Neural crest cell (in vitro differentiated cells): ENCODE measurements at places on chromosomes 5 and 9.

DNA sequence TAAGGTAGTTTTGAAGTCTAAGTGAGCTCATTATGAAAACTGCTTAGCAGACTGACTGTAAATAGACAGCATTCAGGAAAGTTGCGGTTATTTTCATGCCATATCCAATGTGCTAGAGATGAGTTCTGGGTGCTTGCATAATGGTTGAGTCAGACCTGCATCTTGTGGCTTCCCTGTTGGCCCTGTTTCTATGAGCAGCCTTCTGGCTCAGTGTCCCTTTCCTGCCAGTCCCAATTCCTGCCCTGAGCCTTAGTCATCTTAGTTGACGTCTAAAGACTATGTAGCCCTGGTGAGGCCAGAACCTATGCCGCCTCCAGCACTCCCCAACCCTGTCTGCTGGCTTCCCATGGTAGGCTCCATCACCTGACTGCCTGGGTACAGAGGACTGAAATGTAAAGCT lies 76.3 kb upstream of the TNFSF8 start:
- DNase-seq: no peak

DNA sequence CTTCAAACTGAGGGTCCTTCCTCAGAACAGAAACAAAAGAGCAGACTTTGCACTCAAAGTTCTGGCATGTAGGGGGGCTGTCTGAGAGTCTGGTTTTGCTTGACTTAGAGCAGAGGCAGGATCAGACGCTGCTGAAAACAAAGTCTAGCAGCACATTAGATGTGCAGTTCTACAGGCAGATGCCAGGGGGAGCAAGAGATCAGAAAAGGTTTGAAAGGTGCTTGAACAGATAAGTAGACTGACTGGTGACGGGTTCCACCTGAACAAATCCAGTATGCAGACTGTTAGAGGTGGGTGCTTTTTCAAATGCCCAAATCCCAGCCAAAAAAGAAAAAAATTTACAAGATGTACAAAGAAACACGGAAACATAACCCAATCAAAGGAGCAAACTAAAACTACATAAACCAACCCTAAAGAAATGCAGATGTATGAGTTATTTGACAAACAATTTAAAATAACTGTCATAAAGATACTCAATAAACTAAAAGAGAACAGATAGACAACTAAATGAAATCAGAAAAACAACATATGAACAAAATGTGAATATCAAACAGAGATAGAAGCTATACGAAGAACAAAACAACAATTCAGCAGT lies 194.7 kb upstream of the FREM1 start:
- peak; percentile 40 for DNase-seq

- DNase-seq: no peak
These were observed 820.8 kb downstream of the MAT2B start for GRCh38 chr5:164326219-164326618.

DNA sequence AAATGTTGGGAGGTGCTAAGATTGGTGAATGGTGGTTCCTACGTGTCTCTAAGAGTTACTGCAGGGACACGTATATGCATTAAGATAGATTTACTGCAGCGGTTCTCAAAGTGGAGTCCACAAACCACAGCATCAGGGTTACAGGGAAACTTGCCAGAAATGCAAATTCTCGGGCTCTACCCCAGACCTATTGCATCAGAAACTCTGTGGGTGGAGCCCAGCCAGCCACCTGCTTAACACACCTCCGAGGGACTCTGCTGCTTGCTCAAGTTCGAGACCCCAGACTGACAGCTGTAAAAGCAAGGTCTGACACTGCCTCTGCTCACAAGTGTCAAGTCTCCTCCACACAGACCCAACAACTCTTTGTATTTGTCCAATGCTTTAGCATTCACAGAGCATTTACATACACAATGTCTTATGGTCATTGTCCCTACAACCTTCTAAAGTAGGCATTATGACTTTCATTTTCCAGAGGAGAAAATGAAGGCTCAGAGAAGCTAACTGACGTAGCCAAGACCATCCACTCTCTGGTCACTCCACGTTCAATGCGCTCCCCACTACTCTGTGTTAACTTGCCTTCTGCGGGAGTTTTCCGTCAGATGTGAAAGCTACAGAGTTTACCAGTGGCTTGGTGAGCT lies 48.8 kb downstream of the HSD17B3 start:
- DNase-seq: no peak

GRCh38 chr9:34862836-34863235 lies 95.2 kb upstream of the PHF24 start:
- no peak for DNase-seq

GRCh38 chr9:20742833-20743232 lies 58.8 kb downstream of the FOCAD start:
- DNase-seq: no peak

- no peak for DNase-seq
These were observed 131.3 kb downstream of the ZDHHC21 start for GRCh38 chr9:14561929-14562405.

GRCh38 chr5:96058084-96058483 lies 96.4 kb upstream of the ELL2 start:
- no peak for DNase-seq

- no peak for DNase-seq
These were observed 22.5 kb downstream of the ARHGEF28 start for GRCh38 chr5:73648515-73648914.

DNA sequence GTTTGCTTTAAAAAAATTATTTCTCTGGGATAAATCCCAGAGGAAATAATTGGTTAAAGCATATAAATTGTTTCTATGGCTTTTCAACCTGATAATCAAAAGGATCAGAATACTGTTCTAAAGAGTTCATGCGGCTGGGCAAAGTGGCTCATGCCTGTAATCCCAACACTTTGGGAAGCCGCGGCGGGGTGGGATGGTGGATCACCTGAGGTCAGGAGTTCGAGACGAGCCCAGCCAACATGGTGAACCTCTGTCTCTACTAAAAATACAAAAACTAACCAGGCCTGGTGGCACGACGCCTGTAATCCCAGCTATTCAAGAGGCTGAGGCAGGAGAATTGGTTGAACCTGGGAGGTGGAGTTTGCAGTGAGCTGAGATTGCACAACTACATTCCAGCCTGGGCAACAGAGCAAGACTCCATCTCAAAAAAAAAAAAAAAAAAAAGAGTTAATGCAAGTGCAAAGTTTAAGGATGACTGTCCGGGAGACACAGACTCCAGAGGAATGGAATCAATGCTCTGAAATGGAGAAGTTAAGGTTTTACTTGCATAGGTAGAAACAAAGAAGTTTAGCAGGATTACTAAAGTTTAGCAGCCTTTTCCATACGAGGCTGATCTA lies 16.6 kb upstream of the GRHPR start:
- DNase-seq: no peak

GRCh38 chr9:4984171-4984620 lies 876 bp upstream of the JAK2 start:
- DNase-seq: no peak

DNA sequence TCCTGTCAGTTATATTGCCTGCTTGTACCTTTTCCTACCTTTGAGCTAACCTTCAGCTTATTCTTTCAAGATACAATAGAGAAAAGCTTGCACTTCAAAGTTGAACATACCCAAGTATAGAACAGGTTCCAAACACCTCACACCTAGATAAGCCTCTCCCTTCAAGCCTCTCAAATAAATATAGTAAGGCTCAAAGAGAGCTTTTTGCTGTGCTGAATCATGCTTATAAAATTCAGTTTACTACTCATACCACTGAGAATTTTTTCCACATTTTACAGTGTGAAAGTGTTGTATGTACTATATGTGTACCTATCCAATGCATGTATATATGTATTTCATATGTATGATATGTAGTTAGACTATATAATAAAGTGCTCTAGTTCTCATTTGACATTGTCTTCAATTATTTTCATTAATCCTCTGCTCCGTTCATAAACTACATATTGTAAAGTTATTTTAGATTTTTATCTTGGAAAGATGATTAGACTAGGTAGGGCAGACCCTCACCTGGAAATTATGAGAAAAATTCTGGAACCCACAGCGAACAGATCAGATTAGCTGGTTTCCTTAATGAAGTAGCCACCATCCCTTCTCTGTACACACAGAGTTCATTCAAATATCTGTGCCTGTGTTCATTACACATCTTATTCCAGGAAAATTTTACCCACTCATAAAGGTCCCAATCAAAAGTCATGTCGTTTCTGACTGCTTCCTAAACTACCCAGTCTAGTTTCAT lies 149.2 kb upstream of the RGMB start:
- DNase-seq: no peak

GRCh38 chr5:125834438-125835115 lies 588.6 kb upstream of the GRAMD2B start:
- peak; percentile 16 for DNase-seq
